CD4-positive, alpha-beta T cell treated with Interleukin-10 for 1 hour (primary cell): ENCODE measurements at places on chromosomes 7 and 10.

DNA sequence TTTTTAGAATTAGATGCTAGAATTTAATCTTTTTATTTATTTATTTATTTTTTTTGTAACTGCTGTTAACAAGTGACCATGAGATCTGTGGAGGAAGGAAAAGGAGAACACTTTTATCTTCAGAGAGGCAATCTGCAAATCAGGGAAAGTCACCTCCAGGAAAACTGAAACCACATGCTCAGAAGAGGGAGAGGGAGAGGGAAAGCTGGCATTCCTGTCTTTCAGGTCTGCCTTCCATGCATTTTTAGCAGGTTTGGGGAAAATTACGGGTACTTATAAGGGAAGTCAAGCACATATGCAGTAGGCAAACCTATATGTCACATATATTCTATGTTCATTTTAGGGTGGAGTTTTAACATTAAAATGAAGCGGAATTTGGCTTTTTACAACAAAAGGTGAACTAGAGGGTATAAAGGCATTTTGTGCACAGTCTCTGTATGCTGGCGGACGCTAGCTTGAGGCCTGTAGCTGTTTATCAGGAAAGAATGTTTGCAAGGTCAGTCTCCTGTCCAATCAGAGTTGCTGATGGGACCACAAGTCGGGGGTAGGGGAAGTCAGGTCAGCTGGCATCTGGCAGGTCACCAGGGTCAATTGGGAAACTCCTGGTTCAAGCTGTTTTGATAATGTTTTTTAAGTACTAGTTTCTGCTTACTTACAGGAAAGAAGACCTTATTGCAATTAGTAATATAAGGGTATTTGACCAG, 333.5 kb downstream of the GPR158 start:
- DNase-seq = no peak

- DNase-seq = no peak
These were observed 48.6 kb upstream of the SKAP2 start for GRCh38 chr7:26912933-26913536.

DNA sequence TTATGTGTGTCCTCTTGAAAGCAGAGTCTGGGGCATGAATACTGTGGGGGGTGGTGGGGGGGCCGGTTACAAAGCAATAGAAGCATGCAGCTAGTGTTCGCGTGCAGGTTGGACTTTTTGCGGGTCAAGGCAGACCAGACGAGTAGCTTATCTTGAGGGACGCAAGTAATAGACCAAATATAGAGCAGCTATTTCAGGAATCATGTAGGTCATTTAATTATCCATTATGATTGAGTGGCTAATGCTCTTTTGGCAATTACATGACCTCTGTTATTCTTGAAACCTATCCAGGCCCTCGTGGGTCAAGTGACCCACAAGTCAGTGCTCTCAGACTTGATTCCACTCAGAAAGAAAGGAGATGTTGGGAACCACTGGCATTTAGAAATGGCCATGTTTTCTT, 93.0 kb downstream of the BTRC start:
- no peak for DNase-seq

GRCh38 chr7:70743531-70744325, 388.2 kb upstream of the GALNT17 start:
- no peak for DNase-seq

- no peak for DNase-seq
These were observed 252.2 kb downstream of the ELFN1 start for GRCh38 chr7:1922071-1922869.

GRCh38 chr7:1083729-1084657, 3.9 kb upstream of the GPER1 start:
- DNase-seq = no peak

GRCh38 chr10:9504227-9504626, 1449.7 kb downstream of the GATA3 start:
- no peak for DNase-seq

- DNase-seq = no peak
These were observed 66.9 kb downstream of the FAM53B start for GRCh38 chr10:124677293-124677699.

DNA sequence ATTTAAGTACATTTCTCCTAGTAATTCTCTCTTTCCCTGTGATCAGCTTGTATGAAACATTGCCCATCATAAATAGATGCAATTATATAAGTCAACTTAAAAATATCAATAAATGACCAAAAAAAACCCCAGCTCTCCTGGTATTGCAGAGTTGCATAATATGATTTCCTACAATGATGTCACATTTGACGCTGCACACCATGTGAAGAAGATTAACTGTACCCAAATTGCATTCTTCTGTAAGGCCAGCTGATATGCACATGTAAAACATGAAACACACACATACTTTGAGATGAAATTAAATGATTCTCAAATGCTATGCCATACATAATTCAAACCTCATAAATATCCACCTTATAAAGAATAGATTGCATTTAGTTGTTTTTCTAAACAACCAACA, 115.5 kb downstream of the AGMO start:
- DNase-seq = no peak

- DNase-seq = no peak
These were observed 186.6 kb upstream of the CELF2 start for GRCh38 chr10:10831085-10831484.

- DNase-seq = peak; percentile 19
These were observed 214.4 kb downstream of the CREB5 start for GRCh38 chr7:28626624-28627262.

- no peak for DNase-seq
These were observed at the start of gene SYNPO2L for GRCh38 chr10:73655990-73656298. Gene SYNPO2L (minus strand): TSS chr10:73656029. CDS start chr10:73655922, 107 bp downstream.

DNA sequence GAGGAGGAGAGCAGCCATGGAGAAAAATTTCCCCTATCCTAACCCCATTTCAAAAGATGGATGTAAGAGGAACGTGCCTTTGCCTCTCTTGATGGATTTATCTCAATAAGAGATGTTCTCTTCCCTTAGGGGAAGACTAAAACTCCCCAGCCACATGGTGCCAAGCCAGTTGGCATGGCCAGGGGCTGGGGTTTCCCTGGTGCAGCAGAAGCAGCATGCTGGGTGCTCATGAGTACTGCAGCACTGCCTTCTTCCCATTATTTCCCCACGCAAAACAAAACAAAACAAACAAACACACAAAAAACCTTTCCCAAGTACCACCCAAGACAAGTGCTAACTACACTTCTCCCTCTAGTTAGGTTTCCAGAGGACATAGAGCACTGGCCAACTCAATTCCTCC, 97.2 kb downstream of the DOCK4 start:
- no peak for DNase-seq

- no peak for DNase-seq
These were observed 18.8 kb upstream of the SLC35G1 start for GRCh38 chr10:93875032-93875358.

DNA sequence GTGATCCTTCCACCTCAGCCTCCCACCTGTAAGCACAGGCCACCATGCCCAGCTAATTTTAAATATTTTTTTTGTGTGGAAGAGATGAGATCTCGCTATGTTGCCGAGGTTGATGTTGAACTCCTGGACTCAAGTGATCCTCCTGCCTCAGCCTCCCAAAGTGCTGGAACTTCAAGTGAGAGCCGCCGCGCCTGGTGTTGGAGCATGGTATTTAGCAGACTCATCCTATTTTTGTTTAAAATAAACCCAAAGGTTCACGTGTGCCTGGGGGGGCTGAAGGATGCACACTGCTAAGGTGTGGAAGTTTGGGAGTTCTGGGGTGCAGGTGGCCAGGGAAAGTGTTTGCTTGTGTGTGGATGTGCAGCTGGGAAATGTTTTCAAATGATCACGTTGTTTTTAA, 18.1 kb downstream of the PDGFA start:
- DNase-seq = no peak

GRCh38 chr7:1800902-1801301, 130.8 kb downstream of the ELFN1 start:
- DNase-seq = no peak

DNA sequence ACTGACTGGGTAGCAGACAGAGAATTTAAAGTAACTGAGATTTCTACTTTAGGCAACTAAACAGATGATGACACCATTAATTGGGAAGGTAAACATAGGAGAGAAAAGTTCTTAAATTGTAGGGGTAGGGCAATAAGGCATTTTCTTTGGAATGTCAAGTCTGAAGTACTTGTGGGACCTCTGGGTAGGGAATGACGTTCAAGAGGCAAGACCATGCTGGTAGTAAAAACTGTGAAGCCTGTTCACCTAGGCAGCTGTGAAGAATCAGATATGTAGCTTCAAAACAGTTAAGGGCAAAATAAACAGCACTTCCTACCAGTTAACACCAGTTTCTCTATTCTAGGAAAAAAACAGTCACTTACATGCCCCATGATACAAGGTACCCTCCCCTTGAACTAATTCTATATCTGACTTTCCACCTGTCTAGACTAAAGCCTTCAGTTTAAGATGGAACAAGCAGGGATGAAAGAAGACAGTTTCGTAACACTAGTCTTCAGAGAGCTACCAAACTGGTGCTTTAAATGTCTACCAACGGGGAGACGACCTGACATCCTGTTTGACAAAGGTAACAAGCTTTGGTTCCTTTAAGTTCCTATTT, 63.1 kb upstream of the KCNIP2 start:
- no peak for DNase-seq

- no peak for DNase-seq
These were observed 343.9 kb upstream of the SHH start for GRCh38 chr7:156155988-156156733.

DNA sequence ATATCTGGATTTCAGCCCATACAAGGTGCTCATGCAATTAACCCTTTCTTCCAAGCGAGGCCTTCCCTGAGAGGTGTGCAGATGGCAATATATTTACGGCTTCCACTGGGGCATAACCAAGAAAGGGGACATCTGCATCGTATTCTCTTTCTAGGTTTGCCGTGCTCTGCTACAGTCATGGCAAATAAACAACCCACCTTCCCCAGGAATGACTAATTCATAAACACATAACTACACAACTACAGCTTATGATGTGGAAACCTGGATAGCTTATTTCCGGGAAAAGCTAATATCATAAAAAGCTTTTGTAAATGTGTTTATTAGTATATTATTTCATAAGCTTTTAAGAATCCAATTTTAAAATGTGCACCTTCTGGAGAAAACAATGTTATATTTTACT, 120.0 kb downstream of the CAMK1D start:
- DNase-seq = no peak

- no peak for DNase-seq
These were observed 161.0 kb downstream of the DIP2C start for GRCh38 chr10:528173-529165.

GRCh38 chr7:87926581-87927461, 7.2 kb upstream of the ADAM22 start:
- DNase-seq = no peak

- DNase-seq = no peak
These were observed 99.7 kb downstream of the RAMP3 start for GRCh38 chr7:45257284-45257683.

DNA sequence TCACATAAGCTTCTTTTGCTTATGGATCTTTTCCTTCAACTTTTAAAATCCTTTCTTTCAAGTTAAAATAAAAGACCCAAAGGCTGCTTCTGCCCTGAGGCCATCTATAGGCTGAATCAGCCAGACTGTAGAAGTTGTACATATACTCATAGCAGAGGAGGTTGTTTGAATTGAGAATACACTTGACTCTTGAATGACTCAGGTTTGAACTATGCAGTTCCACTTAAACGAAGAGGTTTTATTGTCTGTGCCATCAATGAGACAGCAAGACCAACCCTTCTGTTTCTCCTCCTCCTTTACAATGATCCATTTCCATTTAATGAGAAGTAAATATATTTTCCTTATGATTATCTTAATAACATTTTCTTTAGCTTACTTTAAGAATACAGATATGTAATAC, 5.8 kb downstream of the ZNF365 start:
- DNase-seq = no peak

DNA sequence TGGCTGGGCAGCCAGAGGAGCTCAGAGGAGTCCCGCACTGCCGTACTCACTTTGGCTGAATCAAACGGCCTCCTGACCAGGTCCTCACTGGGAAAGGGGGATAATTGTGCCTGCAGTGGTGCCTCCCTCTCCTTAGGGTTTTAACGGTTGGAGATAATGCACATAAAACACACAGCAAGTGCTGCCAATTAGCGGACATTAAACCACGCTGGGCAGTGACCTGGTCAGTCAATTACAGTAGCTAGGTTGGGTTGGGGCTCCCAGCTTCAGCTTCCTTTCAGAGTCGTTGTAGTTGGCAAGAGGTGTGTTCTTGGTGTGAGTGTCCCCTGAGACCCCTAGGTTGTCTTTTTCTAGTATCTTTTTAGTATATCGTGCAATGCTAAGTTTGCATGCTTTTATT, 146.6 kb downstream of the C10orf105 start:
- no peak for DNase-seq

DNA sequence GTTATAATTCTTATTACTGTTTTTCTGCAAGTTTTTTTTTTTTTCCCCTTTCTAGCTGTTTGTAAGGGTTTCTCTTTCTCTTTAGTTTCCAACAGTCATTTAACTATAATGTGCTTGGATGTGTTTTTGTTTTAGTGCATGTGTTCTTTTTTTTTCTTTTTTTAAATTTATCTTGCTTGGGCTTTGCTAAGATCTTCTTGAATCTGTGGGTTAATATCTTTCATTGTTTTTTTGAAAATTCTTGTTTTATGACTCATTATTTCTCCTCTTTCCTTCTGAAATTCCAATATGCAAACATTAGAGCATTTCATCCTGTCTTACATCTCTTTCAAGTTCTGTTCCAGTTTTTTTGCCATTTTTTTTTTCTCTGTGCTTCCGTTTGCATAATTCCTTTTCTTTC, 5.7 kb upstream of the HK1 start:
- DNase-seq = no peak

DNA sequence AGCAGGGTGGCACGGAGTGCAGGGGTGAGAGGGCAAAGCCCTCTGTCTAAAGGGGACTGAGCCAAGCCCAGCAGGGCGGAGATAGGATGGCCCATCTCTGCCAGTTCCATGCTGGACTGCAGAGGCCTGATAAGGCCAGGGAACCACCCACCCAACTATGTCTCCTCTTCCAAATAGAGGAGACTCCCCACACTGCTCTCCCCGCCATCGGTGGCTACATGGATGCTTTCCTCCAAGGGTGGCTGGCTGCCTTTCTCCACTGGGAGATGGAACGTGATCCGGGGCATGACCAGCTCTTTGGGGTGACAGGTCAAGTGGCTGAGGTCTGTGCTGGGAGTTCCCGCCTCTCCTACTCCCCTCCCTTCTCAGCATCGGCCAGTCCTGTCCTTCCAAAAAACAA, 58.1 kb upstream of the MXI1 start:
- no peak for DNase-seq

GRCh38 chr7:27129729-27130539, 623 bp downstream of the HOXA4 start:
- no peak for DNase-seq

- no peak for DNase-seq
These were observed 10.4 kb downstream of the WDR91 start for GRCh38 chr7:135200821-135201331.

GRCh38 chr7:111690364-111691111, 128.2 kb upstream of the IMMP2L start:
- no peak for DNase-seq

DNA sequence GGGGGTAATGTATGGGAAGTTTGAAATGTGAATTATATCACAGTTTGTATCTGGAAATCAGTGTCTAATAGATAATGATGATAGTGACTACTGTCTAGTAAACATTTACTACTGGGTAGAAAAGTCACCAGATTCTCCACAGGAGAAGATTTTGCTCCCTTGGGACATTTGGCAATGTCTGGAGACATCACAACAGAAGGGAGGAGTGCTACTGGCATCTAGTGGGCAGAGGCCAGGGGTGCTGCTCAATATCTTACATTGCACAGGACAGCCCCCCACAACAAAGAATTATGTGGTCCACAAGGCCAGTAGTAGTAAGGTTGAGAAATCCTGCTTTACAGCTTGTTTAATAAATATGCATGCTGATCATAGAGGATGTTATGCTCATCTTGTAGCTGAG, 92.3 kb upstream of the PRPS1L1 start:
- no peak for DNase-seq

GRCh38 chr7:27705200-27705594, 34.8 kb upstream of the TAX1BP1 start:
- no peak for DNase-seq
